ENCODE measurements at places on chromosomes 7 and 10. TPM values are rescaled to one million over a fixed set of nuclear protein-coding genes. Genes with fewer than 3 reads are reported as not detected.

The PRSS1 gene
- total RNA-seq = not detected

The PANK1 gene
- total RNA-seq = 7.1 TPM

The GALNT17 gene
- not detected for total RNA-seq

The RBP4 gene
- 0.44 TPM for total RNA-seq

The OPN1SW gene
- total RNA-seq = not detected

The NPC1L1 gene
- total RNA-seq = 0.17 TPM

The ASAH2 gene
- total RNA-seq = 0.17 TPM

The FAM25C gene
- not detected for total RNA-seq

The PAX4 gene
- not detected for total RNA-seq

The GIMAP2 gene
- total RNA-seq = 0.58 TPM

The CALML5 gene
- not detected for total RNA-seq

The SLC16A9 gene
- 0.33 TPM for total RNA-seq

The LDB1 gene
- total RNA-seq = 28.9 TPM

The HDAC9 gene
- 5.2 TPM for total RNA-seq

The LIPK gene
- not detected for total RNA-seq

The TACC2 gene
- 2.6 TPM for total RNA-seq

The RBP3 gene
- total RNA-seq = not detected

The SRRM3 gene
- total RNA-seq = 2.8 TPM

The CYP2C18 gene
- total RNA-seq = not detected

The LAMB1 gene
- 478 TPM for total RNA-seq

The TMEM184A gene
- not detected for total RNA-seq

The SPDYE2B gene
- not detected for total RNA-seq

The UTF1 gene
- not detected for total RNA-seq
